ENCODE measurements at places on chromosomes 3 and 15.

- no peak for DNase-seq
Observed at GRCh38 chr15:20271647-20272046, 270.0 kb downstream of the GOLGA6L6 start.

DNA sequence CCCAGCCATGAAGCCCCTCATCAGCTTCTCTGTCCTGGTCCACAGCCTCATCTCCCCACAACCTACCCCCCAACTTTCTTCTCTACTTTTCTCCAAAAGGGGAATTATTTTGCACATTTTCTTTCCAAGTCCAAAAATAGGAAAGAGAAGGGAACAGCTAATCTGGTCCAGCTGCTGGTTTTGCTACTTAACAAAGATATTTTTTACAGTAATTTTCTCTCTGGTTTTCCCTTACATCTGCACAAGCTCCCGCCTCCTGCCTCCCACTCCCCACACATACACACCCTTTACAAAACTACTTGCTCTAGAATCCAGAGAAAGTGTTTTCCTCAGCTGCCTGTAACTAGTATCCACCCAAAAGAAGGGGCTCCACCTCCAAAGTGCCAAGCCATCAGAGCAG, 177.2 kb downstream of the POLR2M start:
- DNase-seq, result no peak

- DNase-seq, result no peak
Observed at GRCh38 chr15:37860896-37861295, 73.5 kb upstream of the TMCO5A start.

DNA sequence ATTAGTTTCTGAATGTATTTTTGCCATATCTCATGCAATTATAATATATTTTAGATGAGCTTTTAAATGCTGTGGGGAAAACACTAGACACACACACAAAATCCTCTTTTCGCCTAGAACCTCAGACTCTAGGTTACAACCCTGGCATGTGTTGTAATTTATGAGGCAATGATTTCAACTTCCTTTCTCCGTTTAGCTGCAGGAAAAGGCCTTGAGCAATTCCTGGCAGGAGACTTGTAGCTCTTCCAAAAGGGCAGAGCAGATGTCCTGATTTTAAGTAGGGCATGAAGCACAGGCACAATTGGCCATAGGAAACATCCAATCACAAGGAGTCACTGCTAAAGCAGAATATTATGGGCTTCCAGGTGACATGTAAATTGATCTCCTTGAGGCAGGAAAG, 82.0 kb downstream of the GPR156 start:
- no peak for DNase-seq

- no peak for DNase-seq
Observed at GRCh38 chr3:143286392-143287010, 166.9 kb downstream of the CHST2 start.
